ENCODE measurements at places on chromosomes 3 and 15. TPM values are rescaled to one million over a fixed set of nuclear protein-coding genes. Genes with fewer than 3 reads are reported as not detected.

GRCh38 chr3:184486614-184487013 is 75.0 kb upstream of the EPHB3 start:
- H3K4me1 ChIP-seq: no peaks in the 10 kb centered on the region
- no peaks in the 10 kb centered on the region for H3K36me3 ChIP-seq
- H3K4me3 ChIP-seq: no peak overlapping the region
- no peak overlapping the region for H3K27ac ChIP-seq
- DNase-seq: no peak

DNA sequence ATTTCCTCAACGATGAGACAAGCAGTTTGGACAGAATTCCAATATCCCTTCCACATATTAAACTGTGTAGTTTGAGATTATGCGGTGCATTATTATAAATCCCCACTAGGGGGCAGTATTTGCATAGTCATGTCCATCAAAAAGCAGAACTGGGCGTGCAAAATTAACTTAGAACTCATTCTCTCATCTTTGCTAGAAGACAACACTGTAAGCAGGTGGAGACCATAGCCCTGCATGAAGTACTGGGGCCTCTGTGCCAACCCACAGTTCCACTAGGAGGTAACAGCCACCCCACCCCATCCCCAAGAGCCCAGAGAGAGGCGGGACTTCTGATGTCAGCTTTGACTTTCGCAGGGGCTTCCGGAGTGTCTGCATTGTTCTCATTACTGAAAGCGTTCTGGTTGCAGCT is 106.6 kb upstream of the TMC3 start:
- H3K27me3 ChIP-seq: no peaks in the 10 kb centered on the region
- H3K36me3 ChIP-seq: no peaks in the 10 kb centered on the region
- no peak overlapping the region for H3K4me3 ChIP-seq
- H3K4me1 ChIP-seq: no peaks in the 10 kb centered on the region

DNA sequence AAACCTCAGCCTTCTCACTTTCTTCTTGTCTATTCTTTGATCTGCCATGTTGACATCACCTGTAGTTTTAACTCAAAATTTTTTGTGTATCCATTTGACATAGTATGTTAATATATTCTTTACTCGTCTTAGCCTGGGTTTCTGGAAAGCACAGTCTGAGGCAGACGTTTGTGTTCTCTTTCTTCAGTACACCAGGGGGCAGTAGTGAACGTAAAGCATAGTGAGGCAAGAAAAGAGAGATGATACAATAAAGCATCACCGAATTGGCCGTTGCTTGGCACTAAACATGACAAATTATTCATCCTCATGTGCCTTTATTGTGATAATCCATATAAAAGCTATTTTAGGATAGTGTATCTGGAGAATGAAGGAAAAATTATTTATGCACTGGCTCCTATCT is 141.0 kb upstream of the MYRIP start:
- no peaks in the 10 kb centered on the region for H3K4me1 ChIP-seq
- no peak for DNase-seq
- H3K27me3 ChIP-seq: peaks cover 23% of the 10 kb centered on the region
- no peaks in the 10 kb centered on the region for H3K36me3 ChIP-seq

DNA sequence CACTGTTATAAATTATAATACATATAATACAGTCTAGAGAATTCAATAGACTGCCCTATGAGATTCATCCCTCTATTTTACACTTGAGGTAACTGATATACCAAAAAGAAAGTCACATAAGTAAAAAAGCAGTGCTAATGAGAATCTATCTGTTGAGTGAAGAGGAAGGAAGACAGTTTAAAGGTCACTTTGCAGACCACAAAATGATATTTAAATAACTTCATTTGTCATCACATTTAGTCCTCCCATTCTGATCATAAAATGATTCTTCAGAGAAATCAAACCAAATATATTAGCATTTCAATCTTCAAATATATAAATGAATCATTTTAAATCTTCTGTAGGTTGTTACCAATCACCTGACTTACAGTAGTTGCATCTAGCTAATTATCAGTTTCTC is 60.5 kb upstream of the CCDC50 start:
- DNase-seq: no peak
- peaks cover 14% of the 10 kb centered on the region for H3K4me1 ChIP-seq
- no peaks in the 10 kb centered on the region for H3K27me3 ChIP-seq
- H3K4me3 ChIP-seq: no peak overlapping the region

- H3K36me3 ChIP-seq: no peaks in the 10 kb centered on the region
- H3K27me3 ChIP-seq: no peaks in the 10 kb centered on the region
- DNase-seq: peak; percentile 91
- peak overlapping the region; percentile 19 for H3K4me3 ChIP-seq
- peak overlapping the region; percentile 67 for H3K27ac ChIP-seq
Measured at GRCh38 chr3:50192689-50193141, 1.3 kb downstream of the GNAT1 start.

DNA sequence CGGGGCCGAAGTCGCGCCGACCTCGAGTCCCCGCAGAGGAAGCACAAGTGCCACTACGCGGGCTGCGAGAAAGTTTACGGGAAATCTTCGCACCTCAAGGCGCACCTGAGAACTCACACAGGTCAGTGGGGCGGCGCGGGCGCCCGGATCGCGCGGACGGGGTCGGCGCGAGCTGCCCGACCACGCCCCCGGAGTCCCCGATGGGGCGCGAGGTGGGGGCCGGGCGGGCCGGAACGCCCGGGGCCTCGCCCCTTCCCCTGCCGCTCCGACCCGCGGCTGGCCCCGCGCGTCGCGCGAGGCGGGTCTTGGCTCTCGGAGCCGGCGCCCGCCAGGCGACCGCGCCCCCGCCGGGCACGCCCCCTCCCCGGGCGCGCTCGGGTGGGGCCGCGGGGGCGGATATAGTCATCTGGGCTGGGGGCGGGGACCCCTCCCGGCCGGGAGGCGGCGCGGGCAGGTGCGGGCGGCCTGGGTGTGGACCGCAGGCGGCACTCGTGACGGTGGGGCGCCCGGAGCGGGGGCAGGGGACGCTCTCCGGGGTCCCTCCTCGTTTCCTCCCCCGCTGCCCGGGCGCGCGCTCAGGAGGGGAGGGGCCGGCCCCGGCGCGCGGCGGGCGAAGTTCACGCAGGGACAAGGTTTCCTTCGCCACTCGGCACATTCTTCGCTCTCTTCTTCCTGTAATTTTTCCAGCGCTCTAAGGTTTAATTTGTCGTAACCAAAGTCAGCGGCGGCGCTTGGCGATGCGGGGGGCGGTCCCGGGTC is 1.2 kb downstream of the KLF13 start:
- H3K4me3 ChIP-seq: peak overlapping the region; percentile 58
- no peaks in the 10 kb centered on the region for H3K27me3 ChIP-seq
- peaks cover 5% of the 10 kb centered on the region for H3K36me3 ChIP-seq
- no peak overlapping the region for H3K27ac ChIP-seq

DNA sequence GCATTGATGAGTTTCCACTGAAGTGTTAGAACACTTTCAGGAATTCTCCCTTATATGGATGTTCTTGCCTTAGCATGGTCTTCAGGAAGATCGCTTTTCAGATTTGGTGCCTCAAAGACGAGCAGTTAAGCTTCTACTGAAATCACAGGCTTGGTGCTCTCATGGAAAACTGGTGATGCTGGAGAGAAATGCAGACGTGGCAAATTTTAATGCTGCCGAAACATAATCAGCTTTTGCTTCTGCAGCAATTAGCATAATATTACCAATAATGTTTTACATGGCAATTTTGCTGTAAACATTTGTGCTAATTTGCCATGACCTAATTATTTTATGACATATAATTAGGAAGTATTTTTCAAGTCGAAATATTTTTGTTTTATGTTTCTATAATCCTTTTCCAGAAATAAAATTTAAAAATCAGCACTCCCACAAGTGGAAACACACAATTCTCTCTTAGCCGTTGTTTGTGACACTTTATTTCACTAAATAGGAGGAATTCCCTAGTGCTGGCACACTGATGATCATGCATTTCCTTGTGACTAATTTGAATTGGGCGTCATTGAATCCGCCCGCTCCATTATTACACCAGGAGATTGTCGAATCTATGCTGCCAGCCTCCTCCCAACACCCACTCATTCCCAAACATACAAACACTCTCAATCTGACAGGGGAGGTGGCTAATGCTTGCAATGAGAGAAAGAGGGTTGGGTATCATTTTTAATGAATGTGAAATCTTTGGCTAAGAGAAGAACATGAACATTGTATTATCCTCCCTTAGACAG is 506.8 kb upstream of the PPP2R3A start:
- no peak overlapping the region for H3K27ac ChIP-seq
- no peaks in the 10 kb centered on the region for H3K36me3 ChIP-seq
- no peak for DNase-seq
- H3K27me3 ChIP-seq: peaks cover 22% of the 10 kb centered on the region

DNA sequence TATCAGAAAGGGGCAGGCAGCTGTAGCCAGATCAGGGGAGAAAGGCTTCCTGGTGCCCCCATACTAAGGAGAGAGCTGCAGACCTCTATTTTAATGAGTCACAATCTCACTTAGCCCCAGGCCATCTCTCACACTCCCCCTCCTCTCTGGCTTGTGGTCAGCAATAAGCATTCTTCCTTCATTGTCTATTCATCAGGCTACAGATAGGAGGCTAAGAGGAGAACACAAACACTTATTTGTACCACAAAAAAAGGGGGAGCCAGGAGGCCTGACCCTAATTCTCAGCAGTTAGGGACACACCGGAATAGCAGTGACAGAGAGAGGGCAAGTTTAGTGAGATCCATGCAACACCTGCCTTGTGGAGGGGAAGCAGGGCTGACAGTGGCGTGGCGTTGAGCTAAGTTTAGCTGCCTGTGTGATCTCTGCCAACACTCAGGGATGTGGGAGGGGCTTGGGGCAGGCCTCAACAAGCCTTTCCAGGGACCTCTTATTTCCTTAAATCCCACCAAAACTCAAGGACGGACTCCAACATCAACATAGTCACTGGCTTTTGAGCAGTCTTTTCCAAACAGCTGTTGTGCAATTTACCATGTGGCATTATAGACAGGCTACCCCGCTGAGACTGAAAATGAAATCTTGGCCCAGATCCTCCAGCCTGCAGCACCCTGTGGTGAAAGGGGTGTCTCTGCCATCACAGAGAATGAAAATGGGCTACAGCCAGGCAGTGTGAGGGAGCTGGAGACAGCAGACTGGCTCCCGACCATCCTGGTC is 191.9 kb upstream of the TSC22D2 start:
- no peak for DNase-seq
- no peaks in the 10 kb centered on the region for H3K36me3 ChIP-seq
- no peak overlapping the region for H3K4me3 ChIP-seq
- H3K27me3 ChIP-seq: peaks cover 27% of the 10 kb centered on the region
- H3K4me1 ChIP-seq: peaks cover 3% of the 10 kb centered on the region

DNA sequence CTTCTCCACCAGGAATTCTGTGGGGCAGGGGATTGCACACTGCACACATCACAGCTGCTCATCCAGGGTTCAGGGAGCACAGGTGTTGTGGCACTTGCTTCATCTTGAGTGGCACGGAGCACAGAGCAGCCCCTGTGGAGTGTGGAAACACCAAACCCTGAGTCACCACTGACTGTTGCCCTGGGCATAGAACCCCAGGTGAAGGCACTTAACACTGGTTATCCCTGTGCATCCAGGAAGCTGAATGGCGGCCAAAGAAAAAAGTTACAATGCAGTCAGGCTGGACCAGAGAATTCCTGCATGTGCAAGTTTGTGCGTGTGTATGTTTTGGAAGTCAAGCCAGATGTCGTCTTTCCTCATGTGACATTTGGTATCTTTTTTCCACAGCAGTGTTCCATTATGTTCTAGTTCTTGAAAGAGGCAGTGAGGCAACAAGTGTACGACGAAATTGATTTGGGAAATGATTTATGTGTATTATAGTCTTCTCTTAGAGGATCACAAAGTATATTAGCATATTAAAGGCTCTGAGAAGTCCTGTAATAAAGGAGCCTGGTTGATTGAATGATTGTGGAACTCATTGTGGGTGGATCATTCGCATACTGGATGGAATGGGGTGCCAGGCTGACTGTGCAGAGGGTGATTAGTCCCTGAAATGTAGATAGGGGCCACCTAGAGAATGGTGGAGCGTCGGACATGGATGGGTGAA is 292.3 kb downstream of the TLE3 start:
- no peak for DNase-seq
- H3K4me1 ChIP-seq: peaks cover 19% of the 10 kb centered on the region
- no peaks in the 10 kb centered on the region for H3K36me3 ChIP-seq
- H3K27me3 ChIP-seq: peaks cover 11% of the 10 kb centered on the region
- no peak overlapping the region for H3K4me3 ChIP-seq
- no peak overlapping the region for H3K27ac ChIP-seq

- H3K27me3 ChIP-seq: peaks cover 16% of the 10 kb centered on the region
- DNase-seq: no peak
- no peaks in the 10 kb centered on the region for H3K4me1 ChIP-seq
- H3K4me3 ChIP-seq: no peak overlapping the region
Measured at GRCh38 chr15:100836501-100836900, 43.1 kb upstream of the ALDH1A3 start.

DNA sequence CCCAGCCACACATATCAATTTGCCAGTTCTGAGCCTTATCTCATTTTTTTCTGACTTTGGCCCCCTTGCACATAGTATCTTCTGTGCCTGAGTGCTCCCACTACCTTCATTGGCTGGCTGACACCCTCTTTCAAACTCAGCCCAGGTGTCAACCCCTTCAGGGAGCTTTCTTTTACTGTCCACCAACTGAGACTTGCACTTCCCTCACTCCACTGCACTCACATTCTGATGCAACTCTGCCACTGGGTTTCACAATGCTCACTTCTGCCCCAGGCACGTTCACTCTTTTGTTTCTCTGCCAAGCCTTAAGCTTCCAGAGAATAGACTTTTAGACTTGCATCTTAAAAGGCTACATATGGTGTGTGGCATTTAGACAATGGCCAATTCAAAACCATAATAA is 101.5 kb upstream of the CBLB start:
- H3K36me3 ChIP-seq: no peaks in the 10 kb centered on the region
- no peaks in the 10 kb centered on the region for H3K27me3 ChIP-seq
- H3K4me3 ChIP-seq: no peak overlapping the region
- H3K27ac ChIP-seq: no peak overlapping the region

- H3K27ac ChIP-seq: no peak overlapping the region
- H3K4me3 ChIP-seq: no peak overlapping the region
- peaks cover 4% of the 10 kb centered on the region for H3K4me1 ChIP-seq
- DNase-seq: no peak
- no peaks in the 10 kb centered on the region for H3K27me3 ChIP-seq
Measured at GRCh38 chr3:41975416-41976103, 13.7 kb upstream of the ULK4 start.

MYLK gene
- not detected for total RNA-seq

LINGO1 gene
- total RNA-seq: not detected

ARRDC4 gene
- 1.5 TPM for total RNA-seq

CDAN1 gene
- 37.3 TPM for total RNA-seq

GOLGA8G gene
- not detected for total RNA-seq

NPAP1 gene
- total RNA-seq: not detected

CADM2 gene
- total RNA-seq: 0.96 TPM

SLC6A20 gene
- total RNA-seq: not detected
